ENCODE measurements at places on chromosomes 11 and 22.

DNA sequence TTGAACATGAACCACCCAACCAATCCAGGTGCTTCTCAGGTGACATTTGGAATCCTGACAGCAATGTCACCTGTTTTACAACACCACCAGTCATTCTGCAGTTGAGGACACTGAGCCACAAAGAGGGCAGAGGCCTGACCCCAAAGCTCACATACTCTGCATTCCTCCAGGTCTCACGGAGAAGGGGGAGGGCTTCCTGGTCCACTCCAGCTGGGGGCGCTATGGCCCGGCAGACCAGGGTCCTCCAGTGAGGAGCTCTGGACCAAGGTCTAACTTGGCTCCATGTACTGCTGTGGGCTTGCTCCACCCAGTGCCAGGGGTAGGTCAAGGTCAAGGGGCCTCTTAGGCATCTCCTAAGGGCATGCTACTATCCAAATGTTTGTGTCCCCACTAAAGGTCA lies 1.5 kb upstream of the PNPLA3 start:
- DNase-seq: no peak

DNA sequence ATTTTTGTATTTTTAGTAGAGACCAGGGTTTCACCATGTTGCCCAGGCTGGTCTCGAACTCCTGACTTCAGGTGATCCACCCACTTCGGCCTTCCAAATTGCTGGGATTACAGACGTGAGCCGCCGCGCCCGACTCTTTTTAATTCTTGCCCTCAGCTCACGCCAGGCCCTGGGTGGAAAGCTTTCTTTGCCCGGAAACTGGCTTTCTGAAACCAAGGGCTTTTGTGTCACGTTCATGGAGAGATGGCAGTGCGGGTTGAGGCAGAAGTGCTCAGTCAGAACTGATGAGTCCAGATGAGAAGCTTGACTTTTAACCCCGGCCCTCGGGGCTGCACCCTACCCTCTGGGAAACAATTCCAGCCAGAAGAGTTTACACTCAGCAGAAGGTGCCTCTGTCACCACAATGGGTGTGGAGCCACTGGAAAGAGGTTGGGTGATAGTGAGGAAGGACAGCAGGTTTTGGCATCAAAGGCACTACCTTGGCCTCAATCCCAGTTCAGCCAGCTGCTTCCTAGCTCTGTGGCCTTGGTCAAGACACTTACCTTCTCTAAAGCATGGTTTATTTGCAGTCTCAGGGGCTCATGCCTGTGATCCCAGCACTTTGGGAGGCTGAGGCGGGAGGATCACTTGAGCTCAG lies 890 bp upstream of the ARFGAP3 start:
- no peak for DNase-seq

DNA sequence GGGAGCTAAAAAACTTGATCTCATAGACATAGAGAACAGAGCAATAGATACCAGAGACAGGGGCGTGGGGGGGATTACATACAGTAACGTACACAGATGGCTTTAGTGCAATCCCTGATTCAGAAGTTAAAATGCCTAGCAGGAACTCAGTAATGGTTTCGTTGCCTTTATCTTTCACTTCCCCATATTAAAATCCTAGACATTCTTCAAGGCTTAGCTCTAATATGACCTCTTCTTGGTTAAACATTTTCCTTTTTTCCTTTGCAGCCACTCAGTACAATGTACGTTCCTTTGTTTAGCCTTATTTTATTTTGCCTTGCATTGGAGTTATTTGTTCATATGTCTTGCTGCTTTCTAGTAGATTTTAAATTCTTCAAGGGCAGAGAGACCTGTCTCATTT lies 104.9 kb downstream of the C11orf87 start:
- no peak for DNase-seq

GRCh38 chr22:34886391-34886790 lies 179.6 kb upstream of the ISX start:
- no peak for DNase-seq

DNA sequence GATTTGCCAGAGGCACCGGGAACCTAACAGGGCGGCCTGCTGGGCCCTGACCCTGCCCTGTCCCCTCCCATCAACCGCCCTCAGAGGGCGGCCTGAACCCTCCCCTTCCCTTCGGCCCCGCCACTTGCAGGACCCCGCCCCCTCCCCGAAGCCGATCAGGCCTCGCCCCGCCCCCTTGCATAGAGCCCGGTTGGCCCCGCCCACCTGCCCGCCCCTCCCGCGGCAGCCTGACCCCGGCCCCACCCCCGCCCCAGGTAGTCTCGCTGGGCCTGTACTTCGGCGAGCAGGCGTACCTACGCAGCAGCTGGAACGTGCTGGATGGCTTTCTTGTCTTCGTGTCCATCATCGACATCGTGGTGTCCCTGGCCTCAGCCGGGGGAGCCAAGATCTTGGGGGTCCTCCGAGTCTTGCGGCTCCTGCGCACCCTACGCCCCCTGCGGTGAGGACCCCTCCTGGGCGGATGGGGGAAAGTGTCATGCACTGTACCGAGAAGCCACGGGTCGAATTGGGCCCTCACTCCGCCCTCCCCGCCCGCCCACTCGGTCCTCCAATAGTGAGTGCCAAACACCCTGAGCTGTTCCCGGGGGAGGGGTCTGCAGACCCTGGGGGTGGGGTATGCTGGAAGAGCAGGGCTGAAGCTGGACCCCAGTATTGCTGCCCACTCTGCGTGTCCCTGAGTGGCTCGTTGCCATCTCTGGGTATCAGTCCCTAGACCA lies 94.1 kb downstream of the CACNA1I start:
- no peak for DNase-seq

DNA sequence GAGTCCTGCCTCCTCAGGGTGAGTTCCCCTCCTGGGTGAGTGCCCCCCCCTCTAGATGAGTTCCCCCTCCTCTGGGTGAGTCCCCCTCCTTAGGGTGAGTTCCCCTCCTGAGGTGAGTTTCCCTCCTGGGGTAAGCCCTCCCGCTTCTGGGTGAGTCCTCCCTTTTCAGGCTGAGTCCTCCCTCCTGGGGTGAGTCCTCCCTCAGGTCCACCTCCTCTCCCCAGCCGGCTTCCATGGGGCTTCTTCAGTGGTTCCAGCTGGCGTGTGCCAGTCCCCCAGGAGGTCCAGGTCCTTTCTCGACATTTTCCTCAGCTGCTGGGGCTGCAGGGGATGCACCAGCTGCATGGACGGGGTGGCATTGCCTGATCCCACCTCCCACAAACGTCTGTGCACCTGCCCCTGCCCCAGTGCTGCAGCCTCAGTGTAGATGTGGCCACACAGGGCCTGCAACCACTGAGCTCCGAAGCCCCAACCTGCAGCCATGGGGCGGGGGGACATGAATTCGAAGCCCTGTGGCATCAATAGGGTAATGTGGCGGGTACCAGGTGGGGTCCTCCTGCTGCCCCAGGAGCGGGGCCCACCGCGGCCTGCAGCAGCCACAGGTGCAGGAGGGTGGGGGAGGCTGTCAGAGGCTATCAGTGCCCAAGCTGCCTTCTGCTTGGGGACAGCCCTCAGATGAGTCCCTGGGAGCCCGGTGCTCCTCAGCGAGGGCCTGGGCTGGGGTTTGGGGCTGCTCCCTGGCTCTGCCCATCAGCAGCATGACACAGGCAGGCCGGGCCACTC lies 101.3 kb upstream of the FGF3 start:
- DNase-seq: no peak

GRCh38 chr11:30605036-30605605 lies 19.0 kb upstream of the MPPED2 start:
- no peak for DNase-seq

GRCh38 chr11:57778318-57779037 lies 16.9 kb downstream of the CTNND1 start:
- peak; percentile 88 for DNase-seq

- DNase-seq: peak; percentile 34
Observed at GRCh38 chr22:27554106-27554811, 247.3 kb downstream of the MN1 start.

DNA sequence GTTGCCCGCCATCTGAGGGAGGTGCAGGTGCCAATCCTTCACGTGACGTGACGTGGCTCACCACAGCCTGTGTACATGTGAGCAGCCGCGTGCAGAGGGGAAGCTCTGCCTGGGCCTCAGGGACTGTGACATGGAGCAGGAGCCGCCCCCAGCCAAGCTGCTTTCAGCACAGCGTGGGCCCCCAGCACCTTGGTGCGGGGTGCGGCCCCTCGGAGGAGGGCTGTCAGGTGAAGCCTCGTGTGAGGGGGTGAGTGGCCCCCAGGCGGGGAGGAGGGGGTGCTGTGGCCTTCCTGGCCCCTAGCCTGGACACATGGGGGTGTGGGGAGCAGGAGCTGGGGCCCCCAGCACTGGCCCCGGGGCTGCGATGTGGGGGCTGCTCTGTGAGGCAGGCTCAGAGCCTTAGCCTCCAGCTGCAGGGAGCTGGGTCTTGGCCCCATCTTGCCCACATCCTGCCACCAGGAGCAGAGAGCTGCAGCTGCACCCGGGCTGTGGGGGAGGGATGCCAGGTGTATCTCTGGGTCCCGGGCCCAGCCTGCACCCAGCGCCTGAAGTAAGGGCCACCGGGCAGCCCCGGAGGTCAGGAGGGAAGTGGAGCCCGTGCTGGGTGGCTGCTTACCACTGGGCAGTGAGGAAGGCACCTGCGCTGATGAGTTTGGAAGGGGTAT lies at the start of gene ADORA2A:
Gene ADORA2A, plus strand, starts transcription at position 100 of the 665 bp plus-strand sequence. CDS start 5,806 bp downstream, outside the sequence.
- no peak for DNase-seq

DNA sequence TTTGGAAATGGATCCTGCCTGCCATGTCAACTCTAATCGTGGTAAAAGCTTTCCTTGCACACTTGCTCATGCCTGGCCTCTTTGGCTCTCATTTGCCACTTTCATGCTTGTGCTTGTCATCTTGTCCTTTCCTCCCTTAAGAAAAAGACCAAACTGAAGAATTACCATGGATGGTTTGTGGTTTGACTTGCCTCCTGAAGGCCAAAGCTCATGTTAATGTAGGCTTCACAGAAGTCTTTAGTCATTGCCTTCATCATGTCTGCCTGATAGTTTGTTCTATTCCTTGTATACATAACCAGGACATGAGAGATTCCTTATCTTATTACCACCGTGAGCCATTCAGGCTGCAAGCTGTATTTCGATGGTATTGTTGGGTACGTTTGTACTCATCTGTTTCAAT lies 17.3 kb downstream of the TEAD1 start:
- DNase-seq: no peak

DNA sequence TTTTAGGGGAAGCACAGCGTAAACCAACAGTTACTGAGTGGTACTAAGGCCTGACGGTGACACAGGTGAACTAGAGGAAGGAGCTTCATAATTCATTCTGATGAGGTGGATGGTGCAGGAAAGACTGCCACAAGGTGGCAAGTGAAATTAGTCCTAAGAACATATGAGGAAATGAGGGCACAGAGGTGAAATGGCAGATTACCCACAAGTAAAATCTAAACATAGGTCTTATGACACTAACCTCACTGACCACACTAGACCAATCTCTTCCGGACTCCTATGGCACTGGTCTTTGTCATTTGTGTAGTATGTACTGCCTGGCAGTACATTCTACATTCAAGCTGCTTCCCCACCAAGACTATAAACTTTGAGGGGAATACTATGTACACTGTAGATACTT lies 20.2 kb downstream of the GAB2 start:
- no peak for DNase-seq

GRCh38 chr22:31323578-31324550 lies 22.3 kb downstream of the PATZ1 start:
- DNase-seq: no peak

GRCh38 chr11:75462117-75462653 lies 29.2 kb upstream of the KLHL35 start:
- no peak for DNase-seq

GRCh38 chr11:120198787-120199469 lies 11.9 kb upstream of the OAF start:
- no peak for DNase-seq

GRCh38 chr22:44407171-44407986 lies 90.7 kb downstream of the RTL6 start:
- no peak for DNase-seq

DNA sequence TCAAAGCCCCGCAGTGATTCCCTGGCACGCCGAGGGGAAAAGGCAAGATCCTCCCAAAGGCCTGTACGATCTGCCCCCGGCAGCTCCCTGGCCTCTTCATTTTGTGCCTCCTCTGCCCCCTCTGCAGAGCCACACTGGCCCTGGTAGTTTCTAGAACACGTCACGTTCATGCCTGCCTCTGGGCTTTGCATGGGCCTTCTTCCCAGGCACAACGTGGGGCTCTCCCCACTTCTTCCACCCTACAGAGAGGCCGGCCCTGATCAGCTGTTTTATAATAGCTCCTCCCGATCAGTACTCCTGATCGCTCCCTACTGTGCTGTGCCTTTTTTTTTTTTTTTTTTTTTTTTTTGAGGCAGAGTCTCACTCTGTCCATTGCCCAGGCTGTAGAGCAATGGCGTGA lies 78.4 kb downstream of the PTPRJ start:
- DNase-seq: no peak

DNA sequence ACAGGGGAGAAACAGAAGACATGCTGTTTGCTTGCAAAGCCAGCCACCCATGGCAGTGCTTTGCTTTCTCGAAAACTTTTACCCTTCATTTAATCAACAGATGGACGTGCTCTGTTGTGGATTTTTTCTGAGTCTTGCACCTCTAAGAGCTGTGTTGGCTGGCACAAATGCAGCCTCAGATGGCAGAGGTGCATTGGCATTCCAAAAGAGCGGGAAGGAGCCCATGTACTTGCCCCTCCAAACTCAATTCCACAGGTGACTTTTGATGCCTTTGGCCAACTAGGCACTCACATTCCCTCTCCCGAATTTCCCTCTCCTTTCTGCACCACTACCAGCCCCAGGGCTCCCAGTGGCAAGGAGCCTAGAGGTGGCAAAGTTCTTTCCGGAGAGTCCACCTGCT lies 1.2 kb downstream of the KIRREL3 start:
- DNase-seq: no peak

- no peak for DNase-seq
Observed at GRCh38 chr11:102832612-102833011, 10.8 kb downstream of the MMP3 start.

GRCh38 chr11:60912223-60912850 lies 1.6 kb upstream of the TMEM109 start:
- no peak for DNase-seq

GRCh38 chr11:74532501-74533246 lies 39.1 kb upstream of the LIPT2 start:
- DNase-seq: no peak

GRCh38 chr11:76047766-76048165 lies 158.5 kb downstream of the WNT11 start:
- DNase-seq: no peak
